ENCODE measurements at places on chromosomes 3 and 15.

GRCh38 chr3:150483226-150483625 lies 63.1 kb downstream of the SERP1 start:
- ATAC-seq: no peak

DNA sequence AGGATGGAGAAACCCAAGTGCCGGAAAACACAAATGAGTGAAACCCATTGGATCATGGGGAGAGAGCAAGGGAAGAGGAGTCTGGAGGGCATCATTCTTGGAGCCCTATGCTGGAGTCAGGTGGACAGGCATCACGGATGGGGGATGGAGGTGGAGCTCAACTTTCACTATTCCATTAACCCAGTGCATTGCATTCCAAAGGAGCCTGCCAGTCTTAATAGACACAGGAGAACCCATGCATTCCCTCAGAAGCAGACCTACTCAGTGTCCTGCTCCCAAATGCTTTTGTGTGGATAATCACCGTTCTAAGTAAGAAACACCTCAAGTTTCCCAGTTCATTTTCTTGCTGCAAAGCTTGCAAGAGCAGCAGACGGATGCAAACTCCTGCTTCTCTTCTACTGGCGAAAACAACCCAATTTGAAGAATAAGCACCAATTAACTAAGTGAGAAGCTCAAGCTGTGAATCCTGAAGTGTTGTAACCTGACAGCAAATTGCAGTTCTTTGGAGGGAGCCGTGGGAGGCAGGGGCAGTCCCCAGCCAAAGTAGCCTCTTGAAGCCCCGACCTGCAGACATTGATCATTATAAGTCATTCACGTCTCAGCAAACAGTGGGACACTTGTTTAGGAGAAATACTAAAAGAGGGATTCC lies 25.3 kb downstream of the SEMA5B start:
- no peak for ATAC-seq

GRCh38 chr3:32501783-32502117 lies 902 bp downstream of the CMTM6 start:
- no peak for ATAC-seq

DNA sequence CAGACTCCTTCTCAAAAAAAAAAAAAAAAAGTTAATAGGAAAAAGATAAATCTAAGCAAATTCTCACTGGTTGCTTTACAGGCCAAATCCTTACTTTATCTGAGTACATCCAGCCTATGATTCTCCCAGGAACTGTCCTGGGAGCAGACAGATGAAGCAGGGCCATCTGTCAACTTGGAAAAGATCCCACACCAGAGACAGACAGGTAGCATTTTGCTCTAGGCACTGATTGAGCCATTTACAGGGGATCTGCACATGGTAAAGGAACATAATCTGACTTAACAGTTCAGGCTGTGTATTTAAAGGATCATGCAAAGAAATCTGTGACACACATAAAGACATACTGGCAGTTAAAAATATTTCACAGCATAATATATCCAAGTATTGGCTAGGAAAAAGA lies 1006.5 kb downstream of the TBL1XR1 start:
- no peak for ATAC-seq

GRCh38 chr3:127712881-127713771 lies 40.4 kb downstream of the ABTB1 start:
- no peak for ATAC-seq
